ENCODE measurements at places on chromosomes 1 and 21. TPM values are rescaled to one million over a fixed set of nuclear protein-coding genes. Genes with fewer than 3 reads are reported as not detected.

GRCh38 chr1:214445199-214445598 lies 106.2 kb downstream of the PTPN14 start:
- no peak for DNase-seq

GRCh38 chr1:30226648-30227047 lies 496.7 kb downstream of the MATN1 start:
- no peak for DNase-seq

GRCh38 chr1:147077081-147077480 lies 95.2 kb downstream of the PRKAB2 start:
- DNase-seq = no peak

DNA sequence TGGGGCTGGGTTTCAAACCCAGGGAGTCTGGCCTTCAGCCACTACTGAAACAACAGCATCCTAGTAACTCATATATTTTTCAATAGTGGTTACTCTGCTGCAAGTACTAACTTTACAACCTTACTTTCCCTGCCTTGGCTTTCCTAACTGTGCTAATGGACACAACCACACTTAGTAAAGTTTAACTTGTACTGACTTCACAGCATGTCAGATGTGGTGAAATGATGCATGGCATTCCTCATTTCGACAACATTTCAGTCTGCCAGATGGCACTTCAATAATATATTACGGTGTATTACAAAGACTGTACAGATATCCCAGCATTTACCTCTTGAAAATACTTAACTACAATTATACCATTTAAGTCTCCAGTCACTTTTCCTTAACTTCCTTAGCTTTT lies 27.8 kb downstream of the LRRC7 start:
- no peak for DNase-seq

DNA sequence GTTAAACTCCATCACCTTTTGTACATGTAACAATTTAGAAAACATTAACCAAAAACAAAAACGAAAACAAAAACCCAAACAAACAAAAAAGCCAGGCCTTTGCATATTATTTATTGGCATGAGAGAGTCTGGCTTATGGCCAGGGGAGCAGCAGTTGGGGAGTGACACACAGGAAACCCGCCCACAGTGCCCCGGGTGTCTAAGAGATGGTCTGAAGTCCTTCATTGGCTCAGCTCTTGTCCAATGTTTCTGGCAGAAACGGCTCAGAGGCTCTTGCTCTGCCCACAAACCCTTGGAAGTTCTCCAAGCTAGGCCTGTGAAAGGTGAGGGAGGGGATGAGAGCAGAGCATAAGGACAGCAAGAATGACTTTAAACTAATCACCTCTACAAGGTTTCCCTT lies 131.5 kb downstream of the CNIH3 start:
- DNase-seq = no peak

- DNase-seq = no peak
Observed at GRCh38 chr1:228216371-228217320, 8.8 kb downstream of the OBSCN start.

DNA sequence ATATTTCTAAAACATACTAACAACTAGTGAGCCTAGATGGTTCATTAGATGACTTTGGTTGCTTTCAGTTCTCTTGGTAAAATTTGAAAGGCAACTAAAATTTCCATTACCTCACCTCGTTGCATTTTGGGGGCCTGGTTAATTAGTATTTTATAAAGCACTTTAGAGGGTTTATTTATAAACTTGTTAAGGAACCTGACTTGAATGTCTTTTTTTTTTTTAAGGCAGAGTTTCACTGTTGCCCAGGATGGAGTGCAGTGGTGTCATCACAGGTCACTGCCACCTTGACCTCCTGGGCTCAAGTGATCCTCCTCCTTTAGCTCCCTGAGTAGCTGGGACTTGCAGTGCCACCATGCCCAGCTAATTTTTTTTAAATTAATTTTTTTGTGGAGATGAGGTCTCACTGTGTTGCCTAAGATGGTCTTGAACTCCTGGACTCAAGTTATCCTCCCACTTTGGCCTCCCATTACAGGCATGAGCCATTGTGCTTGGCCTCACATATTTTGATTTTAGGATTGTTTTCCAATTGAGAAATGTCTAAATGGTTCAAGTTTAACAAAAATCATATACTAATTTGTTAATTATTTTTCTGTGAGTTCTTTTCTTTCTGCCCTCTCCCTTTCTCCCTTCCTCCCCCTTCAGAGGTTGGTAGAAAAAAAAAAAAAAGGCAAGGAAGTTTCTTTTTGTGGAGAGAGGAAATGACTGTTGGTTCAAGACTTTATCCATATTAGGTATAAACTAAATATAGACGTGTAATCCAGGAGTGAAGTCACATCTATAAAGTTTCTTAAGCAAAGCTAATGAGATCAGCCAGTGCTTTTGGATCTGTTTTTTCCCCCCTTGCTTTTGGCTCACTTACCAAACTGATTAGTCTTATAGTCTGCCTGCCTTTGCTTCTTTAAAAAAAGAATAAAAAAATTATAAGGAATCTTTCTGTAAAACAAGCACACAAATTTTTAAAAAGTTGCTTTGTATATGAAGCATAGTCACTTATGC lies 24.7 kb downstream of the CLIC4 start:
- peak; percentile 92 for DNase-seq

GRCh38 chr1:96588416-96588995 lies 133.1 kb upstream of the PTBP2 start:
- DNase-seq = no peak

GRCh38 chr1:183002267-183002666 lies 21.0 kb upstream of the LAMC1 start:
- no peak for DNase-seq

- no peak for DNase-seq
Observed at GRCh38 chr1:154414606-154415005, 9.5 kb downstream of the IL6R start.

DNA sequence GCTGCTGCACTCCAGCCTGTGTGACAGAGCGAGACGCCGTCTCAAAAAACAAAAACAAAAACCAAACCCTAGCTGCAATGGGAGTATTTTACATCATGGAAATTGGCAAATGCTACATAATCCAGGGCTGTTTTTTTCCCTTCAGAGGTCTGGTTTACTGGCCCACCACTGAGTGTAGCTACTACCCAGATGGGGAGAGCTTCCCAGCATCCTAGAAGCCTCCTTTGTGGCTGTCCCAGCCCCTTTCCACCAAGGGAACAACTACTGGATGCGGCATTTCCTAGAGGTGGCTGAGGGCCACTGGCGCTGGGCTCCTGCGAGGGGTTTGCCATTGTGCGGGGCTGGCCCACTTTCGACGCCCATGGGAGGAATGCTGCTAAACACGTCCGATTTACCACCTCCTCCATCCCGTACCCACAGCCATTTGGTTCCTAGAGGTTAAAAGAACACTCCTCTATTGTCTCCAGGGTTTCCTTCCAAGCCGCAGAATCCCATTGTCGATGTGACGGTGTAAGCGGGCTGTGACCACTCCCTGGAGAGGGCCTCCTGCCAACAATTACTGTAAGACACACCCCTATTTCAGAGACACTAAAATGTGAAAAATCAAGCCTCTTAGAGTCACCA lies 55.4 kb downstream of the RUNX3 start:
- DNase-seq = no peak

- no peak for DNase-seq
Observed at GRCh38 chr21:42411891-42412635, 8.4 kb downstream of the UBASH3A start.

DNA sequence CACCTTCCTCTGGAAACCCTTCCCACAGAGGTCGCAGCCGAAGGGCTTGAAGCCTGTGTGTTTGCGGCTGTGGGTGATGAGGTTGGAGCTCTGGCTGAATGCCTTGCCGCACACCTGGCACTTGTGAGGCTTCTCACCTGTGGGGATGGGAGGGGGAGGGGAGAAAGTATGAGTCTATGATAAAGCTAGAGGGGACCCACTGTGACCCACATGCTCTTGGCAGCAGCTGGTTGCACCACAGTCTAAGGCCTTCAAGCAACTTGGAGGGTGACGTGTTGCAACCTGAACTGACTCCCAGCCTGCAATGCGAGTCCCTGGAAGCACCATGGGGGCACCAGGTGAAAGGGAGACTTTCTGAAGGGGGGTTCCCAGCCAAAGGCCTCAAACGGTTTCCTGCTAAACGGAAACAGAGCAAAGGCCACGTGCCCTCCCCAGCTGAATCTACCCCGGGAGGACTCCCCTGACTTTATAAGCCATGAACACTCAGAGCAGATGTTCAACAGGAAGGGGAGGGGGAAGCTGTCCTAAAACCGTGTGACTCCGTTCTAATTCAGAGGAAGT lies 10.6 kb downstream of the GFI1 start:
- no peak for DNase-seq

DNA sequence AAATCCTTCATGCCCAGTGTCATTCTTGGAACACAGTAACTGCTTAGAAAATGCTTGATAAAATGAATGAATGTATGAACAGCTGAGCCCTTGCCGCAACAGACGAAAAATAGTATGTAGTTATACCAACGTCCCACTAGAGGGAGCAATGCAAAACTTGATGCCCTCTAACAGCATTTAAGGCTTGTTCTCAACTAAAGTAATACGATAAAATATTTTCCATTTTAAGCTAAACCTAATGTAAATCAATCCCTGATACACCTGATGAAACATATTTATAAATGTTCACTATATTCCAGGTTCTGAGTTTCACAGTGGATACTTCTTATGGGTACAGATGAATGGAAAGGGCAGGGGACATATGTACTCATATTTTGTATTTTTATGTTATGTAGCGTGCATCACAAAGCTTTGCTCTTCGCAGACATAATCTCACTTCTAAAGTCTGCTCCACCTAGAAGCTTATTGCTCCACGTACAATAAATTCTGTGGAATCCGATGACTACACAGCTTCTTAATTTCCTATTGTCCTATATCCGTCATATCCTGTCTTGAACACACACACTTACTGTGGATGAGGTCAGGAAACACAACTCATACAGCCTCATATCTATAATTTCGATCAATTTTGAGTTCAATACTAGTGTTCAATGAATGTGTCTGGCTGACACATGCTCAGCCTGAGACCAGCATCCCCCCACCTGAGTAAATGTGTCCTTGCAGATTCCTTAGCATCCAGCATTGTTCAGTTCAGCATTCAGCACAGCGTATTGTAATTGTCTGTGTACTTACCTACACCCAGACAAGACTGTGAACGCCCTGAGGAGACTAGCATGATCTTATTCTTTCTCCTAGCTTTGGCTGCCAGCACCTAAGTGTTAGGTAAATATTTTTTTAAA lies 4.4 kb upstream of the UTP25 start:
- DNase-seq = no peak

GRCh38 chr1:51491166-51491981 lies 27.7 kb downstream of the EPS15 start:
- no peak for DNase-seq

- no peak for DNase-seq
Observed at GRCh38 chr1:90707363-90707710, 9.8 kb downstream of the BARHL2 start.

- no peak for DNase-seq
Observed at GRCh38 chr1:38686167-38686926, 173.2 kb downstream of the RRAGC start.

DNA sequence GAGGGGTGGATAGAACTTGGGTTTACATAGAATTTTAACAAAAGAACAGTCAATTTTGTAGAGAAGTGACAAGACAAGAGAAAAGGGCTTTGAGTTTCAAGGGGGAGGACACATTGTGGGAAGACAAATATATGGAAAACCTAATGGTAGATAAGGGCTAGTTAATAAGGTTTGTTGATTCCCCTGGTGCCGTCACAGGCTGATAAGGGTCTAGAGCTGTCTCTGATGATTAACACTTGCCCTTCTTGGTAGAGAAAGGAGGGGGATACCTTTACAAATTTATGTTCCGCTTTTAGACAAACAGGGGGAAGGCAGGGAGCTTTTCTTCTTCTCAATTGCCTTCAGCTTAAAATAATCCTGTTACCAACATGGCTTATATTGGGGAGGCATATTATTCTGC lies 124.3 kb downstream of the ETS2 start:
- DNase-seq = no peak

GRCh38 chr1:213993929-213994328 lies 6.2 kb downstream of the PROX1 start:
- no peak for DNase-seq

DNA sequence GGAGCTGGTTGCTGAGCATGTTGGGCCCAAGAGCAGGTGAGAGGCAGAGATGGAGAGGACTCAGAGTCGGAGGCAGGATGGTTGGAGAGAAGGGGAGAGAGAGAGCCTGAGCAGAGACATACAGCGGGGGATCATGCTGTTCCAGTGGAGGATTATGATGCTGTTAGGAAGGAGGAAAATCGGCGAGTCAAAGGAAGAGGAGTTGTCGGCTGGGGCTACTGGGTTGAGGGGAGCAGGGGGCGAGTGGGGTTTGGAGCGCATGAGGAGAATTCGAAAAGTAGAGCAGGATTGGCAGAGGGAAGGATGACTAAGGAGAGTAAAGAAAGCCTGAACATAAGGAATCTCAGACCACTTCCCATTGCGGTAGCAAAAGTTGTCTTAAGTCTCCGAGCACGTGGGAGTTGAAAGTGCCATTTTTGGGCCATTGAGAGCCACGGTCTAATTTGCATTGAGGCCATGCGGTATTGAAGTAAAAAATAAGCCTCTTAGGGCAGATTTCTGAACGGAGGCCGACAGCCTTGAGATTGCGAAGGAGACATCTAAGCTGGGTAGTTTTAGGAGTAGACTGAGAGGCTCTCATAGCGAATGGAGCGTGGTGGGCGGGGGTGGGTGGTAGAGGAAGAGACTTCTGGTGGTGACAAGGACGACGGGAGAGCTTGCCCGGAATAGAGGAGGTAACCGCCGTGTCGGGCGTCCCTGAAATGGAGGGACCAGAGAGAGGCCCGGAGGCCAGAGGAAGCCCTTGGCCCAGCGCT lies 140.4 kb upstream of the ETV3 start:
- no peak for DNase-seq

DNA sequence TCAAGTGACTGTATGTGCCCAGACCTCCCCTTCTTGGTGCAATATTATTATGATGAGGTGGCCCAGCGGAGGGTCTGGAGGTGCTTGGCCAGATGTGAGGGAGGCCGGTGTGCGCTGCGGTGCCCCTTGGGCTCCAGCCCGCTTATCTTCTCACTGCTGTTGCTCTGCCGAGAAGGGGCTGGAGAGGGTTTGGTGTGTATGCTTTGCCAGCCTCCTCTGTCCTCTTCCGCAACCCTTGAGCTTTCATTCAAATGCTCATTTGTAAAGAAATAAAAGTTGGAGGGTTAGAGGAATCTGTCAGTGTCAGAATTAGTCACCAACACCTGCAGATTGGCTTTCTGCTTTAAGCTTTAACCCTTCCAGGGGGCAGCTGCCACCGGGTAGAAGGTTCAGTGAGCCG lies 19.7 kb downstream of the RNF220 start:
- no peak for DNase-seq

GRCh38 chr1:13494025-13494424 lies 19.8 kb downstream of the LRRC38 start:
- no peak for DNase-seq

The IGSF21 gene
- not detected for polyA plus RNA-seq

The DMRTA2 gene
- polyA plus RNA-seq = not detected

The SYTL1 gene
- polyA plus RNA-seq = 0.32 TPM

The TMIGD3 gene
- 0.11 TPM for polyA plus RNA-seq

The SPATA21 gene
- not detected for polyA plus RNA-seq

The ORC1 gene
- 2.3 TPM for polyA plus RNA-seq

The NR0B2 gene
- polyA plus RNA-seq = not detected

The CALML6 gene
- polyA plus RNA-seq = 0.21 TPM

The TTC4 gene
- polyA plus RNA-seq = 22.5 TPM

The RNU1-2 gene
- under 0.01 TPM for polyA plus RNA-seq

The LEMD1 gene
- polyA plus RNA-seq = not detected

The C1orf115 gene
- 0.05 TPM for polyA plus RNA-seq

The INSRR gene
- polyA plus RNA-seq = not detected

The ZNF124 gene
- 3.9 TPM for polyA plus RNA-seq

The ESPN gene
- polyA plus RNA-seq = not detected

The NOS1AP gene
- polyA plus RNA-seq = 0.04 TPM
